ENCODE measurements at places on chromosomes 7 and 10. TPM values are rescaled to one million over a fixed set of nuclear protein-coding genes. Genes with fewer than 3 reads are reported as not detected.

DNA sequence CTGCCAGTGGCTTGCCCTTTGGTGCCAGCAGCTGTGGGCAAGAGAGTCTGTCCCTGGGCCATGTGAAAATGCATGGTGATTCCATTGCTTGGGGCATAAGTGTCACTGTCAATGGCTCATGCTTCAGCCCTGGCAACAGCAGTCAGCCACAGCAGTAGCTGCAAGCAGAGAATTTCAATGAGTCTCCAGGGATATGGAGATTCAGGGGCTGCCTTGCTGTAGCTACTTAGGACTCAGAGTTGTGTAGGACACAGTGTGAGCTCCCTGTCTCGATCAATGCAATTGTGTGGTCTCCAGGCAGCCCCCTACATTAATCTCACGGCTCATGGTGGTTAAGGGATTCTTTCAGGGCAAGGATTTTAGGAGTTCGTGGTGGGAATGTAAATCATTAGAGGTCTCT is 126.3 kb upstream of the STARD3NL start:
- no peaks in the 10 kb centered on the region for H3K27me3 ChIP-seq
- no peak overlapping the region for H3K4me3 ChIP-seq
- H3K27ac ChIP-seq: no peak overlapping the region
- no peaks in the 10 kb centered on the region for H3K4me1 ChIP-seq
- no peak for DNase-seq

ADIRF gene
- total RNA-seq: 2.3 TPM

- H3K4me1 ChIP-seq: no peaks in the 10 kb centered on the region
- no peak overlapping the region for H3K27ac ChIP-seq
- H3K27me3 ChIP-seq: peaks cover 16% of the 10 kb centered on the region
- no peaks in the 10 kb centered on the region for H3K36me3 ChIP-seq
- no peak for DNase-seq
- H3K4me3 ChIP-seq: no peak overlapping the region
Observed at GRCh38 chr7:50982626-50983025, 199.9 kb upstream of the GRB10 start.

VPS37D gene
- total RNA-seq: 2.3 TPM

DNA sequence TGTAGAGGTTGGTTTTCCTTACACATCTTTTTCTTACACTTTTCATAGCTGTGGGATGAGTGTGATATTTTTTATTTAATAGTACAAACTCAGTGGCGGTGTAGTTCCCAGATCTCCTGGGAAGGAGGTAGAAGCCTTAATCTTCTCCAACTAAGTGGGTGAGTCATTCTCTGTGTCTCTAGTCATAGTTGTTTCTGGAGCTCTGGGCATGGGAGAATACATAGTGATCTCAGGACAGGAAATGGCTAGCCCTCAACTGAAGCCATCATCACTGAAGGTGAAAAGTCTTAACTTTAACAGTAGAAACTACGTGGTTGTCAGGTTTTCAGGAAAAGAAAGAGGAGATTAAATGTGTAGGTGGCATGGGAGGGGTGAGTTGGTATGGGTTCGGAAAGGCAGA is 319.4 kb upstream of the FZD8 start:
- no peaks in the 10 kb centered on the region for H3K36me3 ChIP-seq
- H3K27ac ChIP-seq: no peak overlapping the region
- no peak overlapping the region for H3K4me3 ChIP-seq
- no peaks in the 10 kb centered on the region for H3K4me1 ChIP-seq

GRCh38 chr7:140383954-140384713 is 14.2 kb downstream of the SLC37A3 start:
- no peak overlapping the region for H3K4me3 ChIP-seq
- H3K27ac ChIP-seq: no peak overlapping the region
- peaks cover 3% of the 10 kb centered on the region for H3K4me1 ChIP-seq

ELOVL3 gene
- total RNA-seq: 0.28 TPM

- peaks cover 18% of the 10 kb centered on the region for H3K4me1 ChIP-seq
- peak overlapping the region; percentile 66 for H3K27ac ChIP-seq
- no peak overlapping the region for H3K4me3 ChIP-seq
Observed at GRCh38 chr10:50604049-50604640, 19.6 kb downstream of the SGMS1 start.

DNA sequence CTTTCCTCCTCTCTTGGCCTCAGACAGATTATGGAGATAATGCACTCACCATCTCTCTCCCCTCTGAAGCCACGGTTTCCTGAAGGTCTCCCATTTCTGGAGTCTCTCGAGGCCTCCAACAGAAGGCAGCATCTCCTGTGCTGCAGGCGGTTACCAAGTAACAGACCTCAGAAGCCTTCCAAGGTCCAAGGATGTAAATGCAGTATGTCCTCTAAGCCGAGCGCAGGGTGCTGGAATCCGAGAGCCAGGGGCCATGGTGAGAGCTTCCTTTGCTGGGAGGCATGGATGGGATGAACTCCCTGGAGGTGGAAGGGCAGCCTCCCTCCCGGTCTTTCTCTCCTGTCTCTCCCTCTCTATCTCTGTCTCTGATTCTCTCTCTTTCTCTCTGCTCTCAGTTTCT is 79.8 kb downstream of the ADARB2 start:
- H3K4me3 ChIP-seq: no peak overlapping the region
- H3K4me1 ChIP-seq: no peaks in the 10 kb centered on the region
- H3K27me3 ChIP-seq: no peaks in the 10 kb centered on the region
- no peaks in the 10 kb centered on the region for H3K36me3 ChIP-seq
- no peak for DNase-seq

DNA sequence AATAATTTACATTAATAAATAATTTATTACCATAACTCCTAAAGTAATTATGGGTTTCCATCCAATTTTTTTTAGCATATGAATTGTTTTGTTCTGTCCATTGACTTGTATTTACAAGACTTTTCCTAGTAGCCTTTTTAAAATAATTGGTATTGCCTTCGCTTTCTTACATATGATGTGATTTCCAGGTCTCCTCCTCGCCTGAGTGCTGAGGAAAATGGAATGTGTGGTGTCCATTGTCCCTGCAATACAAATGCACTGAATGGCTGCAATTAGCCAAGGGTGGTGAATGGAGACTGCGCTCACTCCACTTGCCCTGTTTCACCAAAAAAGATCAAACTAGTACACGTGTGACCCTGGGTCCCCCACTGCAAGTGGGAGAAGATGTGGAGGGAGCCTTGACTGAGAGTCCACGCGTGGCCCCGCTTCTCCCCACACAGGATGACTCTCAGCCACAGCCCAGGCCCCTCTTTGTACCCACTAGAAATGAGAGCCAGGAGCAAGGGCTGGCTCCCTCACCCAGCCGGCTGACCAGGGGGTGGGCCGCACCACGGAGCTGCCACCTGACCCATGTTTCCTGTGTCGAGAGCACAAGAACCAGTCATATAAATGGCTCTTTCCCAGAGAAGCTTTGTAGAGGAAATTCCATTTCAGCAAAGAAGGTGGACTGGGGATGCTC is 52.6 kb downstream of the FAM53B start:
- H3K27ac ChIP-seq: no peak overlapping the region
- no peaks in the 10 kb centered on the region for H3K27me3 ChIP-seq
- H3K4me1 ChIP-seq: no peaks in the 10 kb centered on the region
- H3K4me3 ChIP-seq: no peak overlapping the region
- H3K36me3 ChIP-seq: peaks cover 17% of the 10 kb centered on the region

HGF gene
- 50.9 TPM for total RNA-seq

PKD2L1 gene
- not detected for total RNA-seq

DNA sequence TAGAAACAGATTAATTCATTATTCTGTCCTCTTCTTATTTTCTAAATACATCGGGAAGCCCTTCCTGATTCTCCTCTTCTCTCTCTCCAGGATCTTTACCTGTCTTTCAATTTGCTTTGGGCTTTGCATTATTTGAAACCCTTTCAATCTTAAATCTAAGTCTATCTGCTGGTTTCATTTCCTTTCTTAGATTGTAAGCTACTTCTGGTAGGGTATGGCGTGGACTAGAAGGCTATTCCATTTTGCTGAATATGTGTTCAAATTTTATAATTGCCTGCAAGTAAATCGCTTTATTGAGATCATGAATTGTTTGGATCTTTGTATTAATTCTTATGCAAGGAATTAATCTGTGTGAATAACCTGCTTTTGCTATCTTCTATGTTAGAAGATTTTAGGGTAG is 11.1 kb downstream of the STAM start:
- no peak for DNase-seq
- no peak overlapping the region for H3K4me3 ChIP-seq
- H3K27ac ChIP-seq: no peak overlapping the region
- H3K36me3 ChIP-seq: peaks cover 2% of the 10 kb centered on the region

DNA sequence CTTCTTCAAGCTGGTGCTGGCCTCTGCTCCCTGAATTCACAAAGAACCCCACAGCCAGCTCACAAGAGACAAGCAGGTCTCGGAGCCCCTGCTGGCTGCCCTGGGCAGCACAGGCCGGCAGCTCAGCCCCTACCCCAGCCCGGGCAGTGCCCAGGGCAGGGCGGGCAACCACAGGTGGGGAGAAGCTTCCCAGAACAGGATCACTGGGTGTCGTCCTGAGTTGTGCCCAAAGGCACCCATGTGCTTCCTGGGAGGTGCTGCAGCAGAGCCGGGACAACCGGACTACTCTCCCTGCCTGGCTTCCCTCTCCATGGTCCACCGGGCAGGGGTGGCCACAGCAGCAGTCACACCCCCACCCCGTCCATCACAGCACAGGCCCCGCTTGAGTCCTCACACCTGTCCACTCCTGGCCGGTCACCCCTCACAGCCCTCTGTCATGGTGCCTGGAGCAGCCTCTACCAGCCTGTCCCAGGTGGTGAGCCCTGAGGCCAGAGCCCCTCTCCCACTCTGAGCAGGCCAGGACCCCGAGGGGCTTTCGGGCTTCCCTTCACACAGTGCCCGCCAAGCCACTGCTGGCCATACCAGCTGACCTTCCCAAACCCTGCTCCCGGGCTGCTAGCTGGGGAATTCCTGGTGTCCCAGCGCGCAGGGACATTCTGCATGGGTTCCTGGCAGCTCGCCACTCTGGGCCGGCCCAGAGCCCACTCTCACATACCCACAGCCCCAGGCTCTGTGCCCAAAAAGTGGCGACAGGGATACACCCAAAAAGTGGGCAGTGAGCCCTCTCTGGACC is 3.1 kb downstream of the RASGEF1A start:
- no peak for DNase-seq
- H3K36me3 ChIP-seq: no peaks in the 10 kb centered on the region
- peaks cover 53% of the 10 kb centered on the region for H3K27me3 ChIP-seq
- H3K4me1 ChIP-seq: no peaks in the 10 kb centered on the region
- H3K4me3 ChIP-seq: no peak overlapping the region

SOSTDC1 gene
- under 0.01 TPM for total RNA-seq

DNA sequence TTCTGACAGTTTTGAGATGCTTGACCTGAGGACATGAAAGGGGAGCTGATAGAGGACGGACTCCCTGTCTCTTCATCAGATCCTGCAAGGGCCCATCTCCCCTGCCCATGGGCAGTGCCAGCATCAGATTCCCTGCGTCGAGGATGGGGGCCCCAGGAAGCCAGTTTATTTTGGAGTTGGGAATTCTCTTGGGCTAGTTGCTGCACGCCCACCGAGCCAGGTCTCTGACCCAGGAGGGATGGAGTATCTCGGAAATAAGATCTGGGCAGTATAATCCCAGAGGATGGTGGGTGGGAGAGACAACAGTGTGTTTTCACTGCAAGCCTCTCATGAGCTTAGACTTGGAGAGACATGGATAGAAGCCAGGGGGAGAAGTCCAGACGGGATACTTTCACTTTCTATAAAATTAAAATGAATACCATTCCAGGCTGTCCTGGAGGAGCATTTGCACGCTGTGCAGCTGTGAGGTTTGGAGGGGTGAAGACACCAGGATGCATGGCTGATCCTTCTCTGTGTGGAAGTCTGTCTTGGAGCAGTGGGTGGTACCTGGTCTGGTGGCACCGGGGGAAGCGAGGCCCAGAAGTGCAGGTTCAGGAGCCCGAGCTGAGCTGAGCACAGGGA is 25.8 kb downstream of the DOCK1 start:
- peak; percentile 64 for DNase-seq
- H3K27me3 ChIP-seq: no peaks in the 10 kb centered on the region
- no peak overlapping the region for H3K4me3 ChIP-seq
- H3K36me3 ChIP-seq: peaks cover 24% of the 10 kb centered on the region
- H3K4me1 ChIP-seq: peaks cover 22% of the 10 kb centered on the region
- H3K27ac ChIP-seq: no peak overlapping the region

ARL5B gene
- 12.0 TPM for total RNA-seq

PIP gene
- not detected for total RNA-seq

PLAU gene
- 115 TPM for total RNA-seq

GRCh38 chr7:115363916-115364315 is 442.0 kb downstream of the MDFIC start:
- H3K27ac ChIP-seq: no peak overlapping the region
- no peaks in the 10 kb centered on the region for H3K27me3 ChIP-seq
- H3K4me3 ChIP-seq: no peak overlapping the region
- DNase-seq: peak; percentile 28
- no peaks in the 10 kb centered on the region for H3K36me3 ChIP-seq

- H3K4me3 ChIP-seq: no peak overlapping the region
- H3K27ac ChIP-seq: no peak overlapping the region
- H3K4me1 ChIP-seq: no peaks in the 10 kb centered on the region
- no peak for DNase-seq
- no peaks in the 10 kb centered on the region for H3K36me3 ChIP-seq
Observed at GRCh38 chr10:1369665-1370064, 313.5 kb downstream of the WDR37 start.

GRCh38 chr7:27614095-27614494 is 48.6 kb downstream of the HIBADH start:
- no peak overlapping the region for H3K4me3 ChIP-seq
- no peaks in the 10 kb centered on the region for H3K4me1 ChIP-seq
- H3K36me3 ChIP-seq: peaks cover 6% of the 10 kb centered on the region
- no peaks in the 10 kb centered on the region for H3K27me3 ChIP-seq
- no peak for DNase-seq
- H3K27ac ChIP-seq: no peak overlapping the region

GGCT gene
- total RNA-seq: 17.5 TPM

GRCh38 chr10:94006591-94007550 is 13.1 kb downstream of the PLCE1 start:
- DNase-seq: peak; percentile 78
- H3K27me3 ChIP-seq: no peaks in the 10 kb centered on the region
- no peak overlapping the region for H3K4me3 ChIP-seq
- no peak overlapping the region for H3K27ac ChIP-seq

SLC16A12 gene
- 1.6 TPM for total RNA-seq

DNA sequence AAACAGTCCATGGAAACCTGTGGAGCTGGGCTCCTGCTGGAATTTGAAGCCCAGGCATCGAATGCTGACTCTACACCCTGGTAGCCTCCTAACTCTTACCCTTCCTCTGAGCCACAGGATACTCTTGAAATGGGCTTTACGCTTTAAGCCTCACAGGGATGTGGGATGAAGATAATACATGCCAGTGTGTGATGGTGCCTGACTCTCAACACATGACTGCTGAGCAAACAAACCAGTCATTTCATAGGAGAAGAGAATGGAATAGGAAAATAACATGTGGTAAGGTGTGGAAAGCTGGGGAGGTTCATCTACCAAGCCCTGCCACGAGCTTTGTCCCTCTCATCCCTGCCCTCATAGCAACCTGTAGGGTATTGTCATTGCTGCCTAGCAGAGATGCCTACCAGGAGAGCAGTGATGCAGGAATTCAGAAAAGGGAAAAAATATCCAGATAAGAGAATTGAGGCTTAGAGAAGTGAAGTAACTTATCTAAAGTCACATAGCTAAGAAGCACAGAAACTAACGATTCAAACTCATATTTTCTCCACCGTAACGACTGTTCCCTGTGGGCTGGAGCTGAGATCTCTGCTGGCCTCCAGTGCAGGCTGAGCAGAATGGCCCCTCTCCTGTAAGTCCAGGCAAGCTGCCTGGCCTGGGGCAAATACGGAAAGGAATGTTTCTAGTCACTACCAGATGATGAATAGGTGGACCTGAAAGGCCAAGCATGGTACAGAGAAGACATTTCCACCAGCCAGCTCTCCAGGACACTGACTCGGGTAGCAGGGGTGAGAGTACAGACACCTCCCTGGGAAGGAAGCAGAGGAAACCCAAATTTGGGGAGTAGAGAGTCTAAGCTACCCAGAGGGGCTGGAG is 90.2 kb upstream of the DUSP5 start:
- H3K4me1 ChIP-seq: peaks cover 31% of the 10 kb centered on the region
- no peak for DNase-seq
- no peaks in the 10 kb centered on the region for H3K36me3 ChIP-seq
- H3K27ac ChIP-seq: peak overlapping the region; percentile 12
- H3K27me3 ChIP-seq: no peaks in the 10 kb centered on the region

Data from IMR-90 (cell line).